Stimulated activated CD4-positive, alpha-beta T cell treated with anti-CD3 and anti-CD28 coated beads, Interleukin-1b, Interleukin-23, amount 100 ng/mL, for 48 hours (primary cell): ENCODE measurements at places on chromosomes 7 and 10.

DNA sequence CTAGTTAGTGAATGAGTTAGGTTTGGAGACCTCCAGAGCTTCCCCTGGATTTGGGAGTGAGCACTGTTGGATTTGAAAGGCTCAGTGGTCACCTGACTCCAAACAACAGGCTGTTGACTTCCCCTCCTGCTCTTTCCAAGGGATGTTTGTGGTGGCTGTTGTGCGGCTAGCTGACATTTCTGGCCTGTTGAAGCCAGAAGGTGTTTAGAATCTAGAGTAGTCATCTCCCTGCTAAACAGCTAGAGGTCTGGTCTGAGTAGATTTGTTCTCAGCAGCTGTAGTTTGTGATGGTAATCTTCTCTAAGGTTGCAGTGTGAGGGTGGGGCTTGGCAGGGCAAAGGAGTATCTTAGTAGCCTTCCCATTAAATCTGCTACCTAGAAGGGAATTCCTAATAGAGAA, 30.1 kb downstream of the BPGM start:
- no peak for DNase-seq

DNA sequence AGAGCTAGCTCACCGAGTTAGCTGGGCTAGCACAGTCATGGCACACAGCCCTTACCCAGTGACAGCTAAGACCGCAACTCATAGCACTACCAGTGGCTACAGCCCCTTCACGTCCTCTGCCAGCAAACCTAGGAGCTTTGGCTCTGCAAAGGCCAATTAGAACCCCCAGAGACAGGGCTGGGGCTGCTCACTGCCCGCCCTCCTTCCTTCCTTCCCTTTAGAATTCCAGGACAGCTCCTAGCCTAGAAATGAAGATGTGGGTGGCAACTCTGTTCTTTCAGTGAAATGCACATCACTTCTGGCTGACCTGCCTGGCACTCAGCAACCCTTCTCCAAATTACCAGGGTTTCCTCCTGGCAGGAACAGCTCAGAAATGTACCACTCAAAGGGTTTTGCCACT, 99.9 kb downstream of the FAM53B start:
- no peak for DNase-seq

DNA sequence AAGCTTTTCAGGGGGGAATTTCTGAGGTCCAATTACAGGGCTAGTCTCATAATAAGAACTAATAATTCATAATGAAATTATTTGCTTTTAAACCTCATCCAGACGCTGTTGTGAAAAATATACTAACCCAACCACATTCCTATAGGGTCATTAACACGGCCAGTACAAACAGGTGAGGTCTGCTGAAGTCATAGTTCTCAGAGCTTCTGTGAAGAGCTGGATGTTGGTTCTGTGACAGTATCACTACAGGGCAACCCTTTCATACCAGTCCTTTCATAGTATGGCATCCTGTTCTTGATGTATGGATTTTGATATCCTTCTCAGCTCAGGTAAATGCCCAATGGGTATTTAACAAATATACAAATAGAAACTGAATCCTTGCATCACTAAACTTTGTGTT, 62.3 kb upstream of the FAM133B start:
- no peak for DNase-seq

- DNase-seq = no peak
Observed at GRCh38 chr7:94062372-94062771, 58.2 kb upstream of the BET1 start.

- DNase-seq = no peak
Observed at GRCh38 chr7:30884881-30885280, 26.8 kb upstream of the AQP1 start.

- no peak for DNase-seq
Observed at GRCh38 chr7:3892686-3893085, 591.6 kb downstream of the SDK1 start.

GRCh38 chr7:67484244-67484751, 487.7 kb downstream of the TYW1 start:
- DNase-seq = peak; percentile 11

DNA sequence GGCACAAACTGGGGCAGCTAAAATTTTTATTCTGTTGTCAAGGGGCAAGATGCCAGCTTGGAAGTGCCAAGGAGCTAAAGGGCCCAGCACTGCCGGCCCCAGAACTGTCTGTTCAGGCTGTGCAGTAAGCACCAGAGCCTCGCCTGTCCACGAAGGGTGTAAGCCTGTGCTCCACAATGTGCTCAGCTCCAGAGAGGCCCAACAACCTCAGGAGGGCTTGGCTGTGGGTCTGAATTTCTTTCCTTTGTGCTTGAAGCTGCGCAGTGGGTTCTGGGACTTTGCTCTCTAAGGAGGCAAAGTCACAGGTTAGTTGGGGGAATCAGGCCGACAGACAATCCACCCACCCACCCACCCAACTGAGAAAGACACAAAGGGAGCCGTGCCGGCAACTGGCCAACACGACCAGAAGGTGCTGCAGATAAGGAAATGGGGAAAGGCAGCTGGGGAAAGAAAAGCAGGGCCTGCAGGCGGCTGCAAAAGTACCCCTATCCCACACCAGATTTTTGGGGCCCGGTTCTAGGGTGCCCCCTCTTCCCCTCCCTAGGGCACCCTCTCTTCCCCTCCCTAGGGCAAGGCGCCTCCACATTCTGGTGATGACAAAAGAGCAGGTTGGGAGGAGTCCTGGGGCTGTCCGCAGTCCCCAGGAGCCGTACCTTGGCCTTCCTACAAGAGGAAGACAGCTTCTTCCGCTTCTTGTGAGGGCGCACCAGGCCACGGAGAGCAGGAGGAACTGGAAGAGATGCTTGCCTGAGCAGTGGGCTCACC, 7.7 kb downstream of the DDX56 start:
- DNase-seq = no peak

DNA sequence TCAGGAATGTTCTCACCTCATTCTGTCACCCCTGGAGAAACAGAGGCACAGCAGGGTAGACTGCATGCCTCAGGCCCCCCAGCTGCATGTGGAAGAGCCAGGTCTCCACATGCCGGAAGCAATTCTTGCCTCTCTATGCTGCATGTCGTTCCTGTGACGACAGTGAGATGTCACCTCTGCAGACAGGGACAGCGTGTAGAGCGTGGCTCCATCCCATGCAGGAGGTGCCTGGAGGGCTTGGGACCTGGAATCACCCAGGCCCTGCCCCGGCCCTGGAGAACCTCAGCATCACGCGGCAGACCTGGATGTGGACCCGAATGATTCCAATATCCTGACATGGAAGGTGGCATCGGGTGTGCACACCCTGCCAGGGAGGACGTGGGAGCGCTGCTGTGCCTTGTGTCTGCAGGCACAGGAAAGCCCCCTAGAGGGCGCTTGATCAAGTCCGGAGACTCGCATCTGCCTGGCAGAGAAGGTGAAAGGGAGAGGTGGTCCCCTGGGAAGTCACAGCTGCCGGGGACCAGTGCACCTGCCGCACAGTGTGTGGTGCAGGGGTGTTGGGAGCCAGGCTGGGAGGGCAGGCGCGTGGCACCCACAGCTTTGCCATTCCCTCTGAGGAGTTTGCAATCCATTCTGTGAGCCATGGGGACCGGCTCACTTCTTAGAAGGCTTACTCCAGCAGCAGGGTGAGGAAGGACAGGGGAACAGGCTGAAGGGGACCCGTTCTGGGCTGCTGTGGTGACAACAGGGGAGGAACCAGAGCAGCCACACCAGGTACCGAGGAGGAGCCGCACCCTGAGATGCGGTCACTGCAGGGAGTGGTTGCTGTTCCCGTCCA, 45.3 kb upstream of the EN2 start:
- peak; percentile 45 for DNase-seq

DNA sequence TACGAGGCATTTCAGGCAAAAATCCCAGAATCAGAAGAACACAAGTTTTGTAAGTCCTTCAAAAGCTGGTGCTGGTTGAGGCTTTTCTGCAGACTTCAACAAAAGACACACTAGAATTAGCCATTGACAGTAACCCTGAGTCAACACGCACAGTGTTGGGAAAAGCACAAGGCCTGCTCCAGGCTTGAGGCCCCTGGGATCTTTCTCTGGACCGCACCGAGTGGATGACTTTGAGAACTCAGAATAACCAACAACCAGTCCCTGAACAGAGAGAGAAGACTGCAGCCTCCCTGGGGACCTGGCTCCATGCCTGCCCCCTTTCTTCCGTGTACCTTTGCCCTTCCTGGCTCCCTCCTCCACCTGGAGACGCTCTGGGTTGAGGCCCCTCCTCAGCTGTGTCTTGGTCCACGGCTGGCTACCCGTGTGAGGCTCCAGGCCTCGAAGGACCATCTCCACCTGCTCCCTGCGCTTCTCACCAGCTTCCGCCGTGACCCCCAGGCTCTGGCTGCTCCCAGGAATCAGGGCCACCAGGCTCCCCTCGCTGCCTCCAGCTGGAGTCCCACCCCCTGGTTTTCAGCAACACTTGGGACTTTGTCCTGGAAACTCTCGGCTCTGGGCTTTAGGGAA, 28.4 kb downstream of the DIP2C start:
- DNase-seq = no peak

GRCh38 chr7:130334274-130334673, 10.3 kb upstream of the CPA5 start:
- DNase-seq = no peak

DNA sequence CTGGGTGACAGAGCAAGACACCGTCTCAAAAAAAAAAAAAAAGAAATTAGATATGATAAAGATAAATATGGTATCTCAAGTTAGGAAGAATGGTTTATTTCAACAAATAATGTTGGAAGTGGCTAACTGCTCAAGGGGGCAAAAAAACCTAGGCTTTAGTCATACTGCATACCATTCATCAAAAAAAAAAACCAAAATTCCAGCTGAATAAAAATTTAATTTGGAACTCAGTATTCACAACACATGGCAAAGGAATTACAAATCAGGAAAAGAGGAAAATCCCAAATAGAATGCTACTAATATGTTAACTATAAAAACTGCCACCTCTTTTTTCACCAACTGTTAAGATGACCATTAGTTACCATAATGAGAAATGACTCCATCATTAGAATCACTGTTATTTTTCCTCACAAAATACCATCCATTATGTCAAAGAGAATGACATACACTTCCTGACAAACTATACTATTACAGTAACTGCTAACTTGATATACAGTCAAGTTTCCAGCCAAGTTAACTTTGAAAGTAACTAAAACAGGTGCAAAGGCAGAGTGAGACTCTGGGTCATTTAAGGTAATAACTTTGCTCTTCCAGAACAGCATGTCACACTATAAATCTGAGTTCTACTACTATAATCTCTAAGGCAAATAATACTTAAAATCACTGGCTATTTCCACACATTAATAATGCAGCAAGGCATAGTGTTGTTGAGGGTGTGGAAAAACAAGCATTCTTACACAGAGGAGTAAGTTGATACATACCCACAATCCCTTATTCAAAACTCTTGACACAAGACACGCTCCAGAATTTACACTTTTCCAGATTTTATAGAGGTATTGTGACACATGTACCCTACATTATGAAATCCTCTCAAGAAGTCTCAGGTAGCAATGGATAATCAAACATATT, 10.2 kb downstream of the KBTBD2 start:
- DNase-seq = no peak

DNA sequence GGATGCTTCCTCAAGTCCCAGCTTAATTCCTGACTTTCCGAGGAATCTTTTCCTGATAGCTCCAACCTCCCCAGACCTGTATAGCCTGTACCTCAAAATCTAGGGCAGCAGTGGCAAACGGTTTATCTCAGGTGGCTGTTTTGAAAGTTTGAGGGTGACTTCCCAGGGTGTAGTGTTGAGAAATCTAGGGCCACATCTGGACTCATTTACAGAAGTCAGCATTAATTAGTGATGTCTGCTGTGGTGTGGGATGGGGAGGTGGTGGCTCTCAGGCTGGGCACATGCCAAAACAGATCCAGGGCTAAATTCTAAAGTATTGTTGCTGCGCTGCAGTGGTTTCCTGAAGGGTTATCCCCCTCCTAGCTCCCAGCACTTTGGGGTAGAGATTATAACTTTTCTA, 38.0 kb downstream of the UNC5B start:
- DNase-seq = no peak

DNA sequence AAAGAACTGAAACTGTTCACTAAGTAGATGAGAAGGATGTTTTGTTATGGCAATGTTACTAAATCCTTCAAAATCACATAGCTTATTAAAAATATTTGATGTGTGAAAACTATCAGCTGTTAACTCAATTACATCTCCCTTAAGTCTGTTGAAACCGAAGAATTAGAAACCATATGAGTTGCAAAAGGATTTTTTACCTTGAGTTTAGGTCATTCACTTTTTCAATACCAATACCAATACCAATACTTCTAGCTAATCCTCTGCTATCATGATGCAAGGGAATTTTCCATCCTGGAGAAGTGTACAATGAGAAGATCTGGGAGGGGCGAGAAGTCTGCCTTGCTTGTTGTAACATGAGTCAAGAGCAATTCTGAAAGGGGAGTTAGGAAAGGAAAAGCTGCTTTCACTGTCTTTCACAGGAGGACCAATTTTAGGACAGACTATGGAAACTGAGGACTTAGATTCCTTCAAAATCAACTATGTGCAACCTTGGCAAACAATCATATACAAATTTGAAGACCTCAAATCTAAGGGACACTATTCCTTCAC, 199.7 kb downstream of the IMMP2L start:
- no peak for DNase-seq

DNA sequence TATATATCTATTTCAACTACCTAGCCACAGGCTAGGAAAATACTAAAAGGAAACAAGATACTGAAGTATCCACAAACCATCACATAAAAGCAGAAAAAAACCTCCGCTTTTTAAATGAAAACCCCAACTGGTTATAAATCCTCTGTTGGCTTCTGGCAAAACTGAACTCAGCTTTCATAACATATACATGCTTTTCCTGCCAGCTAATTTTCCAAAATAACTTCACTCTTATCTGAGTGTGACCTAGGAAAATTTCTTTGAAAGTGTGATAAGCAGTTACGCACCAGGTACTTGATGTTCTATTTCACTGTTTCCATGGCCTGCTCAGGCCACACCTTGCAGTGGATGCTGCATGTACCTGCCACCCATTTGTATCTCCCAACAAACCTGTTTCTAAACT, 11.8 kb downstream of the FAM3C start:
- no peak for DNase-seq

DNA sequence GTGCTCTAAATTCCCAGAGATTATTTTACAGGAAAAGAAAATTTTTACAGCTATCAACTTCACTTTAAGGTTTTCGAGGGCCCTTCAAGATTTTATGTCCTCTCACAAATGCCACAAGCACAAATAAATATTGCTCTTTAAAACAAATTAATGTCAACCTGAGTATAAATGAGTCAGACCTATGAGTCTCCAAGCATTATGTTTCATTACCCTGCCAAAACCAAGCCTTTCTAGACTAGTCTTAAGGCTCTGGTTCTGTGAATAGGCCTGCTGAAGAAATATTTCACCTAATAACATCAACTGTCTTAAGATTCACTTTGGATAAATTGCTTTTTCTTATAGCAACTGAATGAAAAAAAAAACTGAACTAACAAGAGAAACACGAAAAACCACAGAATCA, 153.0 kb downstream of the PDE1C start:
- no peak for DNase-seq

DNA sequence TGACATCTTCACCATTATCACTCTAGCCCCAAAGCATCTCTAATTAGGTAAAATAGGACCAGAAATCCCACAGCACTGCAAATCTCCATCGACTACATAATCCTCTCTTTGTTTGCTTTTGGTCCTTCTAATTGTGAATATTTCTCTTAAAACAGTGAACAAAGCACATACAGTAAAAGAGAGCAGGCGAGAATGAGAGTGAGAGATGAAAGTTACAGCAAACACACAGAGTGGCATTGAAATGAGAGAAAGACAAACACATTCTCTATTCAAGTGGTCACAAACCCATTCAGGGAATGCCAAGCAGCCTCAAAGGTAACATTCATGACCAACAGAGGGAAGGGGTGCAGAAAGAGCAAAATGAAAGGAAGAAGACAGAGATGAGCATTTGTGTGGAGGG, 109.8 kb upstream of the PTN start:
- DNase-seq = no peak

- DNase-seq = no peak
Observed at GRCh38 chr10:22894714-22895113, 33.1 kb upstream of the ARMC3 start.
